NCI-H2081 treated with DMSO at 0.1 percent for 48 hours (cell line): ENCODE measurements at places on chromosomes 6 and 20.

- DNase-seq, result no peak
Observed at GRCh38 chr6:115362234-115362633, 698.5 kb downstream of the FRK start.

DNA sequence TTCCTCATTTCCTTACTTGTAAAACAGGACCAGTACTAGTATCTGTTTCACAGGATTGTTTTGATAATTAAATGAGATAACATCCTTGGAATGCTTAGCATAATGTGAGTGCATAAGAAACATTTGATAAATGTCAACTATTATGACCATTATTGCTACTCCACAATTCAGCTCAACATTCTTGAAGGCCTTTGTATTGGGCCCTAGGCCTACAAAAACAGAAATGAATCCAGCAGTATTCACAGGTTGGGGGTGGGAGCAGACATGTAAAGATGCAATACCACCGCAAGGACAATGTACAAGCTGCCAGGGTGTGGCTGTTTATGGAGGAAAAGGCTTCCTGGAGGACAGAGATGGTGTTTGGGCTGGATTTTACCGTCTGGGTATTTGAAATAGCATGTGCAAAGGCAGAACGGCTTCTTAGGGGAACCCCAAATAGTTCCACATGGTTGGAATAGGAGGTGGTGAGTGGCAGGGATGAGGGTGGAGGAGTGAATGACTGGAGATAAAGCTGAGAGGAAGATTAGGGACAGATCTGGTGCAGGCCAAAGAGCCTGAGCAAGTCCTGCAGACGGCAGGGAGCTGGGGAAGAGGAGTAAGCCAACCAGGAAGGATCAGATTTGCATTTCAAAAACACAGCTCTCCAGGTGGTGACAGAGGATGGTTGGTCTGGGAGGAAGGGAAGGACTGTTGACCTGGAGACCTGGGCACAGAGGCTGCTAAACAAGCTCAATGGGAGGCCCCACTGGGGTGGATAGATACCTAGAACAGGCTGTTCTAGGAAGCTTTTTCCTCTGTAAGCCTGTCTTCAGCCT lies 57.0 kb upstream of the EPB41L1 start:
- DNase-seq, result no peak

DNA sequence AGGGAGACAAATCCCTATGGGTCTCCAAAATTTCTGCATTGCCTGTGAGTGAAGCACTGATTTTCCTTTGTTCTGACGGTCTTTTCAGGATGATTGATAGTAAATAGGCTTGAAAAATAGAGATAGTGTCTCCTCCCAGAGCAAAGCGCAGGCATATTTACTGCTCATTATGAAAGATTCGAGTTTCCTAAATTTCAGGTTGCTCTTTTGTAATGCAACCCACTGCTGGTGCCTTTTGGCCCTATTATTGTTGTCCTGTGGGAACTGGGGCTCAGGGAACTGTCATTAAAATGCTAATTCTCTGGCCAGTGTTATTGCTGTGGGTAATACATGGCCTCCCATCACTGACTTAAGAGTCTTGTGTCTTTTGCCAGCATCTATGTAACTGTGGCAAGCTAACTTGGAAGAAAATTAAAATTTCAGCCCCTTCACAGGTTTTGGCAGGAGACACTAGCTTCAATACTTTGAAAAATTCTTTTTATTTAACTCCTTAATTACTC lies 754.1 kb upstream of the MAP3K7 start:
- DNase-seq, result no peak

GRCh38 chr6:36699348-36699747 lies 1.7 kb downstream of the RAB44 start:
- no peak for DNase-seq

- no peak for DNase-seq
Observed at GRCh38 chr6:134925800-134926199, 24.1 kb downstream of the ALDH8A1 start.

GRCh38 chr20:44489931-44490330 lies 14.3 kb downstream of the TTPAL start:
- DNase-seq, result no peak

DNA sequence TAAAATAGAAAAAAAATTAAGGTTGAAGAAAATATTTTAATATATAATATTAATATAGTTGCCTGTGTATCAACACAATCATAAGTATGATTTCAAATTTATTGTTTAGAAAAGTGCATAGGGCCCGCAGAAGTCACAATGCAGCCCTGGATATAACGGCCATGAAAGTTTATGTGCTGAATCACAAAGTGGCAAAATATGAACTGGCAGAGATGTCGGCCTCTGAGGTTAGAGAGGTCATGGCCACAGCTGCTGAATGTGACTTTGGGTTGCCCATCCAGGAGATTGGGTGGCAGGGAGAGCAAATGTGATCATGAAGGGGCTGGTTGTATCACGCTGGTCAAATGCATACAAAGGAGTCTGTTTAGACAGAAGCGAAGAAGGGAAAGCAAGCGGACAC lies 35.7 kb downstream of the COL11A2 start:
- DNase-seq, result no peak

DNA sequence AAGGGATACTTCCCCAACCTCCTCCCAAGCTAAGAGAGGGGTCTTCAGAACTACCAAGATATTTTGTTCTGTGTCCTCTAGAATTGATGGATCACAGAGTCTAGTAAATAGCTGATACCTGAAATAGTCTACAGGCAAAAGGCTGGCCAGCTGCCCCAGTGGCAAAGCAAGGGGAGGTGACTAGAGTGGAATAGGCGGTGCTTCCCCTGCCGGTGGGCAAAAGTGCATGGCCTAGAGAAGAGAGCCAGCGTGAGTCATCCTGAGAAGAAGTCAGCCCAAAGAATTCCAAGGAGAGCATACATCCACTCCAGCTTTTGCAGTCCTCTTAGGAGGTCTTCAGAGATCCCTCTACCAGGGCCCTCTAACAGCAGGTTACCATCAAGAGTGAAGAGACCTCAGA lies 14.7 kb downstream of the DPPA5 start:
- no peak for DNase-seq
